ENCODE measurements at places on chromosomes 3 and 15. TPM values are rescaled to one million over a fixed set of nuclear protein-coding genes. Genes with fewer than 3 reads are reported as not detected.

GRCh38 chr3:9395570-9396300 is 1.7 kb upstream of the SETD5 start:
- no peak for DNase-seq

DNA sequence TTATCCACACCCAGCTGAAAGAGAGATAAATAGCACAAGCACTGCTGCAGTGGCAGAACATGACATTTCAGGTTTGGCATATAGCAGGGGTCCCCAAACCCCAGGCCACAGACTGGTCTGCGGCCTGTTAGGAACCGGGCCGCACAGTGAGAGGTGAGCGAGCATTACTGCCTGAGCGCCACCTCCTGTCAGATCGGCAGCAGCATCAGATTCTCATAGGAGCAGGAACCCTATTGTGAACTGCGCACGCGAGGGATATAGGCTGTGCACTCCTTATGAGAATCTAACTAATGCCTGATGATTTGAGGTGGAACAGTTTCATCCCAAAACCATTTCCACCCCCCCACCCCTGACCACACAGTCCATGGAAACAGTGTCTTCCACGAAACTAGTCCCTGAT is 54.6 kb downstream of the CCR4 start:
- no peak for DNase-seq

NECTIN3 gene
- polyA plus RNA-seq: 2.2 TPM

ARRDC4 gene
- 0.78 TPM for polyA plus RNA-seq

- no peak for DNase-seq
Observed at GRCh38 chr15:50123861-50124557, 5.0 kb upstream of the ATP8B4 start.

TP63 gene
- polyA plus RNA-seq: 0.13 TPM

WDR93 gene
- polyA plus RNA-seq: 0.08 TPM

DNA sequence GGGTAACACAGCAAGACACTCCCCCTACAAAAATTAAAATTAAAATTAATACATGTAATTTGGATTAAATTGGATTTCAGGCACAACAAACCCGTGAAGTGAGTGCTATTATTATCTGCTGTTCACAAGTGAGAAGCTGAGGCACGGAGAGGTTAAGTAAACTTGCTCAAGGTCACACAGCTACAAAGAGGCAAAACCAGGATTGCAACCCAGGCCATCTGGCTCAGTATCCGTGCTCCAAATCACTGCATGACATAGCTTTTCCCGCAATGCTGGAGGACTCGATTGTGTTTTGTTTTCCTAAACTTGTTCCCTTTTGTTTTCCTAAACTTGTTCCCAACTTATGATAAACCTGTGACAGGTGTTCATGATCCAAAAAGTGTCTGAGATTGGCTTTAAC is 19.9 kb upstream of the C15orf39 start:
- DNase-seq: no peak

DNA sequence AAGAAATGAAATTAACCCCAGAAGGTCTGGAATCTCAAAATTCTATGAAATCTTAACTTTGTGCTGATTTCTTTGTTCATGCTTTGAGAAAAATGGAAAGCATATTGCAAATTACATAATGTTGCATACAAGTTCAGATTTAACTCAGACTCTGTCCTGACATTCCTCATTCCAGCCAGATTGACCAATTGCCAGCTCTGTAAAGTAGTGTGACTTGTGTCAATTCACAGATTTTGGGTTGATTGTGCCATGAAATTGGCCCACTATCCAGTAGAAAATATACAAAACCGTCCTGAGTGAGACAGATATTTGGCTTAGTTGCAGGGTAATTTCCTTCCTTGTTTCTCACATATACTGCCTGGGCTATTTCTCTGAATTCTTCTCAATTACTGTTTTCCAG is 1312.6 kb downstream of the ROBO1 start:
- no peak for DNase-seq

ANKRD63 gene
- not detected for polyA plus RNA-seq

PTPRG gene
- polyA plus RNA-seq: not detected

DNA sequence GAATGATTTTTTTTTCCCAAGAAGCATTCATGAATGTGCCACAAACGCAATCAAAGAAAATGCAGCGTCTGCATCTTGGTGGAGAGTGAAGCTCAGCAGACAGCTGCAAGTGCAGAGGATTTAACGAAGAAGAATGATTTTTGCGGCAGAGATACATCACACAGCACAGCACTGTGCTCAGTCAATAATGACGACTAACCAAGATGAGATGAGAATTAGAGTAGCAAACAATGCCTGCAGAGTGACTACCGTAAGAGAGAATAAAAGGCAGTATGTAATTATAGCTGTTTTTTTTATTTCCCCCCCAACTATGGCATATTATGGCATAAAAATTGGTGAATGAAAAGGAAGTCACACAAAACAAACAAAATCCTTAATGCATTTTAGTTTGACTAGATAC is 218.0 kb upstream of the ROBO1 start:
- no peak for DNase-seq

TEX55 gene
- polyA plus RNA-seq: not detected

- DNase-seq: no peak
Observed at GRCh38 chr15:67511606-67512005, 9.3 kb upstream of the C15orf61 start.

GRCh38 chr3:43366481-43366880 is 80.1 kb downstream of the SNRK start:
- no peak for DNase-seq

DNA sequence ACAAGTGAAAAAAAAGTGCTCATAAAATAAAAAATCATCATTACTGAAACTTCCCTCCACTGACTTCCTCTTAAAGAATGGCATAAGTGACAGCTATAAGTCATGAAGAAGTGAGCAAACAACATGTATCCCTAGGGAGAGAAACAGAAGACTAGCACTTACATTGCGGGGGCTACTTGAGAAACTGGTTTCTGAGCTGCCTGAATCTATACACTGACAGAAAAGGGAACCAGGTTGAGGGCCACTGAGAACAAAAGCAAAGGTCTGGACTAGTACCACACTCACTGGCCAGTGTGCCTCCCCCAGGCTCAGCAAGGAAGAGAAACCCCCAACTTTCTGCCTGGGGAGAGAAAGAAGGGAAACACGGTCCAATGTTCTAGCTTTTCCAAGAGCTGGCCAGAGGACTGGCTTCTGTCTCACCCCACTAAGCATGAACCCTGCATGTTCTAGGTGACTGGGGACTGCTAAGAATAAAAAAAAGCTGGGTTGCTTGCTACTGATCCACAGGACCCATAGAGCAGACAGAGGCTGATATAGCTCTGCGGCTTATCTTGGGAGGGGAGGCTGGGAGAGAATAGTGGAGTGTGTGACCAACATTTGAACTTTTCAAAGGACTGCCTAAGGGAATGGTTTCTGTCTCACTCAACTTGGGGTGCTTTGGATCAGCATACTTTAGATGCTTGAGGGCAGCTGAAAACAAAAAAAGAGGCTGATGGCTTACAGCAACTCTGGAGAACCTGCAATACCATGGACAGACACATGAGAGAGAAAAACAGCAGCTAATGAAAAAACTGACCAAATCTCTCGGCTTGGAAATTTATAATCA is 8.1 kb downstream of the RAD18 start:
- DNase-seq: no peak

DNA sequence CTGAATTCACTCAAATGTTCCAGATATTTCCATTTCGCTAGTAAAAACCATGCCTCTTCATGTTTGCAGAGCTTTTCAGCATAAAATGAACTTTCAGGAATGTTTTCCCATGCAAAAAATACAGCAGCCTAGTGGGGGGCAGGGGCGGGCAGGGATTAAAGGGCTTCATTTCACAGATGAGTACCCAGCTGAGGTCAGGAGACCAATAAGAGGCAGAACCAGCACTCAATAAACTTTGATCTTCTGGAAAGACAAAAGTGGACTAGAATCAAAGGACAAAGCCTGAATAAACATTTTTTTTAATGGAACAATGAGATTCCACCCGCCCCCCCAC is 8.0 kb downstream of the KLHL25 start:
- DNase-seq: no peak

IL20RB gene
- 0.45 TPM for polyA plus RNA-seq

DNA sequence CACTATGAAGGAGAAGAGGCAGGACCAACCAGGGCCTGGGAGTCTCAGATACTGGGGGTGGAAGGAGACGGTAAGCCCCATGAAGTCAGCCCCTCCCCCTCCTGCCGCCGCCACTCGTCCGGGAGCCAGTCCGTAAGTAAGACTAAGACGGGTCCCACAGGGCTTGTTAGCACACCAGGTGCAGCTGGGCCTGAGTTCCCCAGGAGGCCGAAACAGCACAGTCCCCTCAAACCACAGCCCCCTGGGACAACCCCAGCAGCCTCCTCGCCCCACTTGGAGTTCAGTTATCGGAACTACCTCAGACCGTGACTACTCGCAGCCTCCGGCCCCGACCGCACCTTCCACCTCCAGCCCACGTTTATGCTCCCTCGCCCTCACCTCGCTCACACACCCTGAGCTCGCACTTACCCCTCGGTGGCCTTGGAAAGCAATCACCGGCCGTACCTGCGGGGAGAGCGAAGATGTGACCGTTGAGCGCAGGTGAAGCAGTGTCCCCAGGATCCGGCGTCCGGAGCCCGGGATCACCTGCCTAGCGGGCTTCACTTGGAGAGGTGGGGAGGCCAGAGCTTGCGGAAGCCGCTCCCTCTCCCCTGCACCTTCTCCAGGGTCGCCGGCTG is 557 bp downstream of the ELL3 start:
- DNase-seq: no peak

- no peak for DNase-seq
Observed at GRCh38 chr15:38788918-38789317, 224.3 kb upstream of the RASGRP1 start.

- no peak for DNase-seq
Observed at GRCh38 chr3:162525771-162526170, 1029.2 kb downstream of the OTOL1 start.

DNA sequence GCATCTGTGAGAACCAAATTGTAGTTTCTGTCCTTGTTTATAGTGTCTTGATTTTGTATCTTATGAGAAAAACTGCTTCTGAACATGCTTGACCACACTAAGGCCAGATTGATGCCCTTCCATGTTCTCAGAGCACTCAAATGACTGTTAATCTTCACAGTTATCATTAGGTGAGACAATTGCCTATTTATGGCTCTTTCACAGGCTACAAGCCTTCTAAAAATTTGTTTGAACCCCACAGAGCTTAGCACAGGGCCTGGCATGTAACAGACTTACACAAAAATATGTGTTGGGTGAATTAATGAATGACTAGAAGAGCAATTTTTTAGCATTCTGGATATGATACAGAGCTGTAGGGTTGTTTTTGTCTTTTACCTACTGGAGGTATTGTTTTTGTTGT is 43.1 kb downstream of the BTLA start:
- no peak for DNase-seq

GRCh38 chr15:89743011-89743410 is 8.0 kb downstream of the MESP1 start:
- DNase-seq: no peak

MAP1A gene
- 0.09 TPM for polyA plus RNA-seq

TLR9 gene
- 0.16 TPM for polyA plus RNA-seq

DNA sequence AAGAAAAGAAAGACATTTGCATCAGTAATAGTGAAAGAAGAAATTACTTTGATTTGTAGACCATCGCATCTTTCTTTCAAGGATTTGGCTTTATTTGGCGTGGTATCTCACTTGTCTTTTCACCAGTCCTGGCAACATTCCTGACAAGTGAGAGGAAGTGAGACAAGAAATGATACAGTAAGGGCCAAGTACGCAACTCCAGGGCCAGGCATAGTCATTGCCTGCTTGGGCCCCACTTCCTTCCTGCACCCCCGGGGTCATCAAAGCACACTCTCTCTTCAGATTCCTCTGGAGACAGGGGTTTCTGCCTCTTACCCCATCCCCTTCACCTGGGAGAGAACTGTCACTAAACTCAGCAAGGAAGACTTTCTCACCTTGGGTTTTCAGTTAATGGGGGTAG is 55.1 kb downstream of the CD47 start:
- DNase-seq: no peak

DNA sequence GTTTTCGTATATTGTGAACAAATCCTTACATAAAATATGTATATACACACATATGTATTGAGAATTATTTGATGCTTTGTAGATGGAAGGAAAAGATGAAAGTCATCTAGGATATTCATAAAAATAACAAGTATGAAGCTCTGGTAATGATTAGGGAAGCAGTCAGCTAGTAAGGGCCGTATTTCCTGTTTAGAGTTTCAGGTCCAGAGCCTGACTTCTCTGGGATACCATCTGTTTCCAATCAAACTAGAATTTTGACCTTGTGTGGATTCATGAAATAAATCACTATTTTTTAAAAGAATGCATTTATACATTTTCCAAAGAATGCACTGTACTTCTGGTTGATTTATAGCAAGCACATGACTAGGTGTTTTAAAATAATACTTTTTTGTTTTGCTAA is 156.1 kb upstream of the CGNL1 start:
- no peak for DNase-seq

DNA sequence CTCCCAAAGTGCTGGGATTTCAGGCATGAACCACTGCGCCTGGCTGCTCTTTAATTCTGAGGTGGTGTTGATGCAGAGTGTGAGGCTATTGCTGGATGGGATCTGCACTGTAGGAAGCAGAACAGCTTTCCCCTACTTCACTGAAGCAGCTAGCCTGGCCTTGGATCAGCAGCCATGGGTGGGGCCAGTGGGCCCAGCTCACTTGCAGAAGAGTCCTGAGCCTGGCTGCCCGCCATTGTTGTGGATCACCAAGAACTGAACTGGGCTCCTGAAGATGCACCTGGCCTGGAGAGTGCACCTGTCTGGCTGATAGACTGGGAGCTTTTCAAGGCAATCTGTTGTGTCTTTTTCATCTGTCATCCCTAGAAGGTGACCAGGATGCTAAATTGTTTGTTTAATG is 11.9 kb downstream of the TLNRD1 start:
- DNase-seq: no peak

GRCh38 chr3:45056608-45057301 is 30.7 kb downstream of the CLEC3B start:
- DNase-seq: no peak

DNA sequence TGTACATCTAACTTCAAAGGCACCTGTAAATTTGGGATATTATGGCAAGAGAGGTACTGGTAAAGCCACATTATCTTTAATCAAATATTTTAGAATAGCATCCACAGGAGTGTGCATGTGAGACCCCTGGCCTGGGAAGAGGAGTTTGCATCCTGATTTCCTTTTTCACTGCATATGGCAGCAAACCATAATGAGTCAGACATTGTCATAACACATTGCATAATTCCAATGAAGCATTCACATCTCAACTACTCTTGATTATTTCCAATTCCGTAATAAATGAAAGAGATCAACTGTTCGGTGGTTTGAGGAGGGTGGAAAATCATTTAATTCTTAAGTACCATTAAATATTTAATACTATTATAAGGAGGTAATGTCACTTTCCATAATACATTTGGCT is 215.0 kb downstream of the MECOM start:
- DNase-seq: no peak

DNA sequence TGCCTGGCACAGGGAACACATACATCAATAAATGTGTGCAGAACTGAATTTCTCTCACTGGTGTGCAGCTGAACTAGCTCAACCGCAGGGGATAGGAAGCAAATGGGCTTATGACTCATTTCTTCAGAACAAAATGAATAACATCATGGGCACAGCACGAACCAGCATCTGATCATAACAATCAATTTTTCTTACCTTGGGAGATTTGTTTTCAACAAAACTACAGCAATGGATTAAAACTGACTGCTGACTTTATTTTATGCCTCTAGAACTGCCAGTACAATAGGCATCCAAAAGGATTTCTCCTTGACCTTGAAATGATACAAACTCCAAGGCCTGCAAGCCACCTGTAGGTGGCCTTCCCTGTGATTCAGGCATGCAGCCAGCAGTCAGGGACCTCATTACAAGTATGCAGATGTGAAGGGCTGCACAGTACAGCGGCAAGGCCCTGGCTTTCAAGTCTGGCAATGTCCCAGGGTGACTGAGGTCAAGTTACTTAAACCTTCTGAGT is 26.1 kb downstream of the TAMM41 start:
- DNase-seq: no peak

All from CD8-positive, alpha-beta memory T cell (primary cell).